ENCODE measurements at places on chromosomes 6 and 20.

DNA sequence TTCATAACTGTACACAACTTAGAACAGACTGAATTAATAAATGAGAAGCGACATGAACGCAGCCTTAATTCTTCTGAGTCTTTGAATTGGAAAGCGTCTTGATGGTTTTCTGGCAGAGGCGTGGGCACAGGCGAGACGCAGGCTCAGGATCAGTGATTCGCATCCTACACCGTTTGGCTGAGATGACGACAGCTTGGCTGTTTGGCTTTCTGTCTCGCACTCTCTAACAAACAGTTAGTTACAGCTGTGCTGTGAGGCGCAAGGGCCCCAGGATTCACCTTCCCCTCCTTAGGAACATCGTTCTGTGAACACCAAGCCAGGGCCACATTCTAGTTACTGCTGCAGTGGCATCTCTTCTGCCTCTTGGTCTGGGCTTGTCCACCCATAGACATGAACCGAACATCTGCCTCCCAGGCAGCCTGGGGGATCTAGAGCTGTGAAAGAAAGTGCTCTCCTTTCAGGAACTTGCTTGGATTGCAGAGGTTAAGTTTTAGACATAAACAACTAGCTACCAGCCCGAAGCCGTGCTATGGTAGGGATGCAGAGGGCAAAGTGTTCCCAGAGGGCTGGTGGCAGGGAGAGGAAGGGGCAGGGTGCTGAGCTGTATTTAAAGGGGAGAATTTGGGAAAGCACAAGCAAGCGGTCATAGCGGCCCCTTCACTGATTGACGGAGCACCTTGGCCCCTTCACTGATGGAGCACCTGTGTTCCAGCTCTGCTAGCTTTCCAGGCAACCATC is 49.6 kb downstream of the TCP11 start:
- peaks cover 5% of the 10 kb centered on the region for H3K36me3 ChIP-seq
- no peak overlapping the region for H3K4me3 ChIP-seq
- no peaks in the 10 kb centered on the region for H3K4me1 ChIP-seq
- DNase-seq, result no peak

DNA sequence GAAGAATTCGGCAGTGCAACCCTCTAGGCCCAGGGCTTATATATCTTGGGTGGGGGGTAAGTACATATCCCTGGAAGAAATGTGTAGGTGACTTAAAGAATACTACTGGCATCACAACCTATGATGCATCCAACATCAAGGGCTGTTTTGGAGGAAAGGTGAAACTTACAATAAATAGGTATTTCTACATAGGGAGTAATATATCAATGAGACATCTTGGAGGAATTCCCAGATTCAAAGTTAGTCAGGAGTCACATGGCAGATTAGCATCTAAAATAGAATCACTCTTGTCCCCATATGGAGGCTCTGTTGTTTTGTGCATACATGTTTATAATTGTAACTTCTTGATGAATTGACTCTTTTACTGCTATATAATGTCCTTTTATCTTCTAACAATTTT is 375.5 kb downstream of the PAX1 start:
- no peak for DNase-seq
- H3K27ac ChIP-seq, result no peak overlapping the region
- H3K4me1 ChIP-seq, result no peaks in the 10 kb centered on the region
- H3K4me3 ChIP-seq, result no peak overlapping the region
- no peaks in the 10 kb centered on the region for H3K27me3 ChIP-seq

DNA sequence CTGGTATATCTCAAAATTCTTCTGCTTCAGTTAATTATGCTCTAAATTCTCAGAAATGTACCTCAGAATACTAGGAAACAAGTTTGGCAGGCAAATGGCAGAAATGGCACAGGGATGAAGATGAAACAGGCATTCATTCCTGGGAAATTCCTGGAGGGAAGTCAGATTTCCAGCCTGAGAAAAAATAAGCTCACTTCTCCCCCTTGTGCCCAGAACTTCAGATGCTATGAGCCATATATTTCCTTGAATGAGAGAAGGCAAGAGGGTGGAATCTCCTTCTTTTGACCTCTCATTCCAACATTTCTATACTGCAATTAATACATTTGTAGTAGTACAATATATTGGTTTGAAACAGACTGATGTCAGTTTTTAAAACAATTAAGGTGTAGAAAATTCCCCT is 22.8 kb downstream of the RGS17 start:
- no peaks in the 10 kb centered on the region for H3K4me1 ChIP-seq
- no peak overlapping the region for H3K27ac ChIP-seq
- no peak overlapping the region for H3K4me3 ChIP-seq
- H3K27me3 ChIP-seq, result no peaks in the 10 kb centered on the region
- no peaks in the 10 kb centered on the region for H3K36me3 ChIP-seq
- peak; percentile 48 for DNase-seq

GRCh38 chr20:60065741-60066437 is 107.7 kb downstream of the CDH26 start:
- no peak for DNase-seq

DNA sequence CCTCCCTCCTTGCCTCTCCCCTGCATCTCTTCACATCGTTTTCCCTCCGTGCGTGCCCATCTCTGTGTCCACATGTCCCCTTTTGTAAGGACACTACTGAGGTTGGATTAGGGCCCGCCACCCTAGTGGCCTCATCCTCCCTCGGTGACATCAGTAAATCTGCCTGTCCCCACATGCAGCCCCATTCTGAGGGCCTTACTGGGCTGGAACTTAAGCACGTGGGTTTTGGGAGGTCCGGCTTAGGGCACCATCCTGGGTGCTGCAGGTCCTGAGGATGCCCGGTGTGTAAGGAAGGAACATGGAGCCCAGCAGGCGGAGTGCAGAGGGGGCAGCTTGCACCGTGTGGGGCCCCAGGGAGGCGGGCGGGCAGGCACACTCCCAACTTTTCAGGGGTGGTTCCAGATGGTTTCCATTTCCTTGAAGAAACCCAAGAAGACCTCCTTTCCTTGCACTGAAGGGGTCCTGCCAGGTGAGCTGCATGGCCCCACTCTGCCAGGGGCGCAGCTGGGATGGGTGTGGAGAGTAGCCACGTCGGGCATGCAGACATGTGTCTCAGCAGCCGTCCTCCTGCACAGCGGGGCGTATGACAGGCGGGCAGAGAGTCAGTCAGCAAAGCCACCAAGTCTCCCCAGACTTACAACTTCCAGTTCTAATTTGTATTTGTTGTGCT is 329.9 kb downstream of the QKI start:
- H3K27ac ChIP-seq, result no peak overlapping the region
- DNase-seq, result no peak
- H3K36me3 ChIP-seq, result no peaks in the 10 kb centered on the region
- no peaks in the 10 kb centered on the region for H3K27me3 ChIP-seq

Data from mesendoderm (in vitro differentiated cells).